ENCODE measurements at places on chromosomes 6 and 20.

DNA sequence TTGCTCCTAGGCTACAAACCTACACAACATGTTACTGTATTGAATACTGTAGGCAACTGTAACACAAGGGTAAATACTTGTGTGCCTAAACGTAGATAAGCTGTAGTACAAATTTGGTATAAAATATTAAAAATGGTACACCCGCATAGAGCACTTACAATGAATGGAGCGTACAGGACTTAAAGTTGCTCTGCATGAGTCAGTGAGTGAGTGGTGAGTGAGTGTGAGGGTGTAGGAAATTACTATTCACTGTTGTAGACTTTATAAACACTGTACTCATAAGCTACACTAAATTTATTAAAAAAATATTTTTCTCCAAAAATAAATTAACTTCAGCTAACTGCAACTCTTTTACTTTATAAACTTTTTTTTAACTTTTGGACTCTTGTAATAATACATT, 391.6 kb downstream of the ADGRB3 start:
- no peak for DNase-seq

DNA sequence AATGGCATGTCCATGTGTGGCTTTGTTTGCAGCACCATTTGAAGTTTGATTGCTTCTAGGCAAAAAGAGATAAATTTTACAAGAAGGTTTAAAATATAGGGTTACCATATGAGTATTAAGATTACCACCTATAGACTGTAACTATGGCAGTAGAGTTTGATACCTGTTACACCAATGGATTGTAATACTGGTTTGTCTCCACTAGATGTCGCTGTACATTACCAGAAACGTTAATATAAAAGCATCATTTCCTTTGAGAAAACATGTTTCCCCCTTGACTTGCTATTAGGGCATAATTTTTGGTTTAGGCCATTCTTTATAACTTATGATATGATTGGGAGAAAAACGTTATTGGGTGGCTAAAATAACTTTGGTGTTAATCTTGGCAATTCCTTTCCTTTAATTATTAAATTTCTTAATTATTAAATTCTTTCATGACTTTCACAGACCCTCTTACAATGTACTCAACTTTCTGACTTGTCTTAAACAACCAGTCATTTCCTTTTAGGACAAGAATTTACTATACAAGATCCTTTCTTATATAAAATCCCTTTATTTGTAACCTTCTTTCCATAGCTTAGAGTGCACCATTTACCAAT, 42.8 kb downstream of the HLA-DPB1 start:
- no peak for DNase-seq

GRCh38 chr20:14259689-14260088, 77.7 kb downstream of the FLRT3 start:
- no peak for DNase-seq

GRCh38 chr6:11381801-11382513, 149.5 kb upstream of the NEDD9 start:
- peak; percentile 69 for DNase-seq

- no peak for DNase-seq
Measured at GRCh38 chr20:24816431-24816830, 132.6 kb upstream of the CST7 start.

DNA sequence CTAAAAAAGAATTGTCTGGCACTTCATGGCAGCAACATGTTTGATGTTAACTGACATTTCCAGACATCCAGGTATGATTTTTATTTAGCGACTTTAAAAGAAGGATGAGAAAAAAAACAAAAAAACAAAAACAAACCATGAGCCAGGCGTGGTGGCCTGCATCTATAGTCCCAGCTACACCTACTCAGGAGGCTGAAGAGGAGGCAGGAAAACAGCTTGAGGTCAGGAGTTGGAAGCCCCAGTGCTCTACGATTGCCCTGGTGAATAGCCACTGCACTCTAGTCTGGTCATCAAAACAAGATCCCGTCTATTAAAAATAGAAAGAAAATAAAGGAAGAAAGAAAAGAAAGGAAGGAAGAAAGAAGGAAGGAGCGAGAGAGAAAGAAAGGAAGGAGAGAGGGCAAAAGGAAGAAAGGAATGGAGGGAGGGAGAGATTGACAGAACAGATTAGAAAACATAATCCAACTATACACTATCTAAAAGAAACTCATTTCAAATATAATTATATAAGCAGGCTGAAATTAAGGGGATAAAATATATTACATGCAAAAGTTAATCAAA, 141.6 kb downstream of the TRIM27 start:
- DNase-seq, result no peak

DNA sequence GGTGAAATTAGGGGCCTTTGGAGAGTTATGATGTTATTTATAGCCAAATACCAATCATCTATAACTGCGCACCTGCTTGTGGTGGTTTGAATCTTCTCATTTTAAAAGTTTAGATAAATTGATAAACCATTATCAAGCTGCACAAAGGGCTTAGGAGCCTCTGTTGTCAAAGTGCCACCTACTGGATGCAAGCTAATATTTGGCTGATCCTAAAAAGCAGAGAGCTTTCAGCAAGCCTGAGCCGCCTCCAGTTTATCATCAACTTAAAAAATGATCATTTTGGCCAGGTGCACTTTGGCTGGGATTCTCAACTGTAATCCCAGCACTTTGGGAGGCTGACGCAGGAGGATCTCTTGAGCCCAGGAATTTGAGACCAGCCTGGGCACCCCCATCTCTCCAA, 58.5 kb upstream of the ATXN1 start:
- DNase-seq, result no peak

GRCh38 chr6:52230685-52231084, 13.6 kb downstream of the IL17F start:
- no peak for DNase-seq

- DNase-seq, result no peak
Measured at GRCh38 chr6:7201444-7201731, 93.6 kb downstream of the RREB1 start.

- no peak for DNase-seq
Measured at GRCh38 chr6:155088856-155089255, 93.7 kb downstream of the TIAM2 start.

DNA sequence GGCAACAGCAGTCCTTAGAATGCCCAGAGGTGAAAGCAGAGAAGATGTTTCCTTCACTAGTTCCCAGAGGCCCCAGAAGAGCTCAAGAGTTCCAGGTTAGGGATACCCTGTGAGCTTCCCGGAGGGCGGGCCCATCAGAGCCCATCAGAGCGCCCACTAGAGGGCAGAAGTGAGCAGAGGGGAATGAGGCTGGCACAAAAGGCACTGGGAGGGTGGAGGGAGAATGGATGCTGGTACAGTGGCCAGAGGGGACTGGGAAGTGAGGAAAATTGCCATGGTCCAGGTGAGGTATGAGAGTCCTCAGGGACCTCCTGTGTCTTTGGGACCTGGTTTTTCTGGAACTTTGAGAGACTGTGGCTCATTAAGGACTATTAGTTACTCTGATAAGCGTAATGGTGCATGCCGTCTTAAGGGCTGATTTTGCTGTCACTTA, 57.3 kb downstream of the LINC00237 start:
- peak; percentile 4 for DNase-seq

DNA sequence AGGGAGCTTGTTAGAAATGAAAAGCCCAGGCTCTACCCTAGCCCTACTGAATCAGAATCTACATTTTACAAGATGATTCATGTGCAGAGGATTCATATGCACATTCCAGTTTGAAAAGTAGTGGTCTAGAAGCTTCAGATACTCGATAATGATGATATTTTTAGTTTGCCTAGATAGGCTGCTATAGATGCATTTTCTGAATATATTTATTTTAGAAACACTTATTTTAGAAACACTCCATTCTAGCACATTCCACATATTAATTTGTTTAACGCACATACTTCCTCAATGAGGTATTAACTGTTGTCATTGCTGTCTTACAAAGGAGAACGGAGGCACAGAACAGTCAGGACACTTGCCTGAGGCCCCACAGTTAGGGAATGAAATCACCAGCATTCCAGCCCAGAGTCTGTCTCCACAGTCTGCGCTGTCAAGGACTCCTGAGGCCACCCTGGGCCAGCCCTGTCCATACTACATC, 64.4 kb downstream of the SNAP25 start:
- no peak for DNase-seq

DNA sequence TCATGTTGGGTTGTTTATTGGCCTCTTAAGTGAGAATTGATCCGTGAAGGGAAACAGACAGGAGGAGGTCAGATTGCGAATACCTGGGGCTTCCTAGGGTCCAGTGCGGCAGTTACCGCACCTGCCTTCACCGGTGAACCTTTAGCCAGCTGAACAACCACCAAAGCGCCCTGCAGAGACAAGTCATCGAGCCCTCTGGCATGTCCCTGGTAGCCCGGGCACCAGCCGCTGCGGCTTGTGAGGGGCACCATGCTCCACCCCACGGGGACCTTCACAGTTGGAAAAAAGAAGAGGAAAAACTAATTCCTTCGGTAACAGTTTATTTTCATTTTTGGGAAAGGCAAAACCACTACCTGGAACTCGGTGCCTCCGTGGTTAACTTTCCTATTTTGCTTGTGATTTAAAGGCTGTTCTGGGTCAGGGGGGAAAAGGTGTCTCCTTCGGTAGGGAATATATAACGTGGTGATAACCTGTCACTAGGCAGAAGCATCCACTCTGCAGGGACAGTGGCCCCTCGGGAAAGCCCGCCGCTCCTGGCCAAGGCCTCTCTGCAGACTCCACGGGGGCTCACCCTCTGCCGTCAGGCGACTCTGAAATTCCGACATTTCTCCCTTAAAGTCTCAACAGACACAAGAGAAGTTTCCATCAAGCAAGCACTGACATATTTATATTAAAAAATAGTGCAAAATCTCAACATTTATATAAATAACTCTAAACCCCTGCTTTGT, 30.7 kb upstream of the ZBP1 start:
- DNase-seq, result no peak

- DNase-seq, result no peak
Measured at GRCh38 chr6:88814909-88815308, 148.5 kb downstream of the RNGTT start.

GRCh38 chr6:53894091-53894490, 99.3 kb downstream of the LRRC1 start:
- no peak for DNase-seq

GRCh38 chr6:114934079-114934478, 591.3 kb upstream of the HS3ST5 start:
- DNase-seq, result no peak

- no peak for DNase-seq
Measured at GRCh38 chr20:36499211-36499610, 42.1 kb upstream of the MYL9 start.

DNA sequence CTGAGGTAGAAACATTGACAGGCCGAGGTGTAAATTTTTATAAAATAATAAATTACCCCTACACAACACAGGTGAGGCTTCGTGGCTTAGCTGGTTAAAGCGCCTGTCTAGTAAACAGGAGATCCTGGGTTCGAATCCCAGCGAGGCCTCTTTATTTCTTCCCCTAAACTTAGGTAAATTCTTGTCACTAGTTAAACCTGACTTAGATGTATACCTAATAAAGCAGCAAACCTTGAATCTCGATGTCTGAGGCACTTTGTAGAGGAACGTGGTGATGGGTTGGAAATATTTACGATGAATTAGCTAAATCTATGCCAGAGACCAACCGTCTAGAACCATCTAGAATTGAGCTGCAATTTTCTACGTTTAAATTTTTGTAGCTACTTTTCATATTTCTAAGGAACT, 185.6 kb downstream of the OR2B2 start:
- no peak for DNase-seq

- no peak for DNase-seq
Measured at GRCh38 chr6:105649192-105649591, 246.3 kb upstream of the PREP start.

GRCh38 chr6:2877960-2878359, 25.1 kb downstream of the SERPINB9 start:
- DNase-seq, result no peak

- no peak for DNase-seq
Measured at GRCh38 chr6:84050408-84050807, 16.8 kb downstream of the MRAP2 start.

- DNase-seq, result no peak
Measured at GRCh38 chr6:15511248-15512125, 151.3 kb downstream of the DTNBP1 start.

DNA sequence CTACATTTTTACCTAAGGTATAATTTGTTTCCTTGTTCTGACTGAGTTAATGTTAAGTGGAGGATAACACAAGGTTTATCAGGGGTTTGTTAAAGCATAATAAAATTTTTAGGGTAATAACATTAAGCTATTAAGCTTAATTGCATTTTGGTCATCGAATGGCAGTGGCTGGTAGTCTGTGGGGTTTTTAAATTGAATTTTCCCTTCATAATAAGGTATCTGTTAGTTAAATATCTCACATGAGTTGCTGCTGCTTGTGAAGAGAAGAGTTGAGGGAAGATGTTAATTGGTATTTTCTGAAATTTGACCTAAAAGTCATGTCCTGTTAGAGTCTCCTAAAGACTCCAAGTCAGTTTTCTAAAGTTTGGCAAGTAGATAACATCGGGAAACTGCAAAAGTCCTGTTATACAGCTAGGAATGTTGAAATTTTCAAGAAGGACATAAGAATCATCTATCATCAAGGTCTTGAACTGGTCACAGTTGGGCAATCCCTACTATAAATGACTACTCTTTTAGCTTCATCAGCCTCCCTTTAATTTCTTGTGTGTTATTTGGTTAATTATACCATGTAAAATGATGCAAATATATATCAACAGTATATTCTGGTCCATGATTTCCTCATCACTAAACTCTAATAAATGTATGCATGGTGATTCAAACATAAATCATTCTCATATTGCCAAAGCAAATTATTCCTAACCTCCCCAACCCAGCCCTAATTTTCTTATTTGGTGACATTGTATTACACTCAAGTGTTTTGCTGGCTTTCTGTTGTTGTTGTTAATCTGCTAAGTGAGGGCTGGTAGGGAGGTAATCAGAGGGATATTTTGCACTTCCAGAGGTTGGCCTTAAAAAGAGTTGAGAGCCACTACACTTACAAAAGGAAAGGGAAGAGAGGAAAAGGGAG, 64.0 kb downstream of the MAP3K5 start:
- DNase-seq, result no peak

GRCh38 chr6:15786846-15787245, 124.0 kb upstream of the DTNBP1 start:
- DNase-seq, result no peak

DNA sequence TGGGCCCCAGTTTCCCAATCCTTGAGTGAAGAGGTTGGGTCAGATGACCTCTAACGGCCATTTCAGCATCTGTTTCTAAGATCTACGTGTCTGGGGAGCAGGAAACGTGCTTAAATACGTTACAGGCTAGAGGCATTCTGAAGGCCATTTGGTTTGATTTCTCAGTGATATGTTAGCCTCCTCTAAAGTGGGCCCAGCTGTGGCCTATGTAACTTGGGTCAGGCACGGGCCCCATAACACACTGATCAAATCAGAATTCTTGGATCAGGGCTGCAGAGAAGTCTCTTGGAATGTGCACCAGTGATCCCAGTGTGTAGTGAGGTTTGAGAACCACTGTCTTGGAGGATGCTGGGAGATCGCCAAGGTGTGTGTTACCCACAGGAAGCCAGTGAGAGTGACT, 36.1 kb upstream of the TGM3 start:
- DNase-seq, result no peak

DNA sequence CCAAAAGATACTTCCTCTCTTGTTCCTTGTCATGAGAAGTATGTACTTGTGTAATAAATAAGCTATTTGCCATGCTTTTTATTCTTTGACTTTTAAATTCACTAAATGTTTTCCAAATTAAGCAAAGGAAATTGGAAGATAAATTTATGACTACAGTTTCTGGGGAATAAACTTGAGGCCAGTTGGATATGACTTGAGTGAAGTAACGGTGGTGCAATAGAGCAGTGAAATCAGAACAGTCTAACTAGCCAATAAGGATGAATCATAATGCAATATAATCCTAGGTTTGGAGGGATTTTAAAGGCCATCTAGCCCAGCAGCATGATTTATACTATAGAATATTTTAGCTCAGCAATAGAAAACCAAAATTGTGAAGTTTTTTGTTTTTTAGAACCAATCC, 183.8 kb upstream of the TCF21 start:
- DNase-seq, result no peak

GRCh38 chr6:101728956-101729355, 335.4 kb downstream of the GRIK2 start:
- no peak for DNase-seq
